ENCODE measurements at places on chromosomes 3 and 15.

- no peak for DNase-seq
Measured at GRCh38 chr15:96171853-96172296, 158.6 kb upstream of the NR2F2 start.

DNA sequence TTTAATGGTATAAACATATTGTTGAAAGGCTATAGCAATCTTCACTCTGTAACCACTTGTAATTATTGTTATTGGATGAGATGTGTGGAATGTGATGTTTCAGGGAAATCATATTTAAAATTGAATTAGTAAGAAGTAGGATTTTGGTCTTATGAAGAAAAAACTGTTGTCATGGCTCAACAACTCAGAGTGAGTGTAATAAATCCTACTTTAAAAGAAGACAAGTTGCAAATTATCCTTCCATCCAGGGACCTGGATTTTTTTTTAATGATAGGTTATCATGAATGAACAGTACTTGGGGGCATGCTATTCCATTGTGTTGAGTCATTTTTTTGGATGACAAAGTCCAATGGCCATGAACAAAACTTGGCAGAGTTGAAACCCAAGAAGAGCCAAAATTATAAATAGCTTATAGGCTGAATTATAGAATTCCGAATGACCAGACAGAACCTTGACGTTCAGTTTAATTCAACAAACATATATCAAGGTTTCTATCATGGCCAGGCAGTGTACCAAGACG is 625.5 kb upstream of the ZNF717 start:
- no peak for DNase-seq

GRCh38 chr3:24586920-24587319 is 92.3 kb upstream of the THRB start:
- no peak for DNase-seq

DNA sequence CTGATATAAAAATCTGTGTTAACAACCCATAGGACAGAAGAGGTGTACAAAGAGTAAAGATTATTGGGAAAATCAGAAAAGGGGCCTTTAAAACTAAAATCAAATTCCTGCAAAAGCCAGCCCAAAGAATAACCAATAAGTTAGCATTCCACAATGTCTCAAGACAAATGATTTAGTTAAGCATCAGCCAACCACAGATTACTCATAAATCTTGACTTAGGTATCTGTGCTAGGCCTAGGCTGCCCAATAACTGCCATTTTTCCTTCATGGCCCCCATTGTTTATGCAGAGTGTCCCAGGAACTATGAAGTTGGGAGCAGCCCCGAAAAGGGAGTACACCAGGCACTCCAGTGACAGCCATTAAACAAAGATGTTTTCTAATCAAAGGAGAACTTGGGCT is 7.4 kb downstream of the TRANK1 start:
- DNase-seq, result no peak

DNA sequence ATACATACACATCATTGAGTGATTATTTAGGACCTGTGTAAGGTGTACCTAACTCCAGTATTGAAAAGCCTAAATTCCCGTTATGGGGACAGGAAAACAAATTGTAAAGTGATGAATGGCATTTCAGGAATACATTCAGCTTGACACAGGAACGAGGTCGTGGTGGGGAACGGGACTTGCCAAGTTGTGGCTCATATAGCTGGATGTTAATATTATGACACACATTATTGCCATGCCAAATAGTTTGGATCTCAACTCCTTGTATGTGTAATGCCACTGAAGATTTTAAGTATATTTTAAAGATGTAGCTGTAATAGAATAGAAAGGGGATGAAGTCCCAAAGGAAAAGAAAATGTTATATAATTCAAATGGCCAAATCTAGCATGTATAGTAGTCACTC is 227.2 kb upstream of the GOLIM4 start:
- no peak for DNase-seq

GRCh38 chr15:87944050-87944449 is 312.5 kb downstream of the NTRK3 start:
- DNase-seq, result no peak

DNA sequence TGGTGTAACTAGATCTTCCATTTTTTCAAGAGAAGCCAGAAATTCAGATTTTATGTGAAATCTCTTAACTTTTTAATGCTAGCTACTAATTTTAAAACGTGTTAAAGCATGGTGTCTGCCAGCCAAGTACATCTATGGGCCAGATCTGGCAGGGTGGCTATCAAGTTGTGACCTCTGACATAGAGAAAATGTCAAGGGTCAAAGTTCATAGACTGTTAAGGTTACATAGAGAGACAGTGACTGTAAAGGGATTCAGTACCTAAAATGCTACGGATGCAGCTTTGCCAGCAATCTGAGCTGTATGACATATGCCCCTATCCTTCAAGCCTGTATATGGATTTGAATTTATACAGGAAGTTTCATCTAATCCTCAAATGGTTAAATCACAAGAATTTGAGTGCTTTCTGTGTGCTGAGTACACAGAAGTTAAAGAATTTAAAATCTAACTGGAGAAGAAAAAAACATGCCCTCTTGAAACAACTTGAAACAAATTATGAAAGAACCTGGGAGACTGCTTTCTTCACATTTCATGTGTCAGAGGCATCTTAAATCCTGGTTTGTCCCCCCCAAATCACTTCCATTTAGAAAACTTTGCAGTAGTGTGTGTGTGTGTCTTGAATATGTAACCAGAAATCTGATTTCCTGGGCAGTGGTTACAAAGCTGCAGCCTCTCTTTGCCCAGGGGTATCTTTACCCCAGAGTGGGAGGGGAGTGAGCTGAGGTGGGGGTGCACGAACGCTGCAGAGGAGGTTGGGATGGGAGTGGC is 895 bp upstream of the ARHGAP31 start:
- DNase-seq, result no peak

- no peak for DNase-seq
Measured at GRCh38 chr15:44738340-44738984, 2.1 kb downstream of the TRIM69 start.

GRCh38 chr3:78610462-78611125 is 1157.2 kb downstream of the ROBO1 start:
- DNase-seq, result no peak

GRCh38 chr3:119559441-119559963 is at the start of gene CD80:
Gene CD80 (minus strand): TSS chr3:119559614. CDS start chr3:119557728, 1,886 bp downstream.
- DNase-seq, result peak; percentile 65

DNA sequence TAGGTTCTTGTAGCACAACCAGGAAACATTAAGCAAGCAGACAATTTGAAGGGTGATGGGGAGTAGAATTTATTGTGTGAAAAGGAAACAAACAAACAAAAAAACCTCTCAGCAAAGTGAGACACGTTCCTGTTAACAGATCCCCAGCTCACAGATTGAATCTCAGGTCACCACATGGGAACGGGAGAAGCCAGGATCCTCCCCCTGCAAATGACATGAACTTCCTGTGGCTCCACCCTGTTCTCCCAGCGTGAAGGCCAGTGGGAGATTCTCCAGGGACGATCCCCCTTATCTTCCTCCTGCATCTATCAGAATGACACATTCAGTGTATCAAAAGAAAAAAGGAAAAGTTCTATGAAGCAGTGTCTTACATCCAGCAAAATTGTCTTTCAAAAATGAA is 1488.1 kb downstream of the OTOL1 start:
- DNase-seq, result no peak

DNA sequence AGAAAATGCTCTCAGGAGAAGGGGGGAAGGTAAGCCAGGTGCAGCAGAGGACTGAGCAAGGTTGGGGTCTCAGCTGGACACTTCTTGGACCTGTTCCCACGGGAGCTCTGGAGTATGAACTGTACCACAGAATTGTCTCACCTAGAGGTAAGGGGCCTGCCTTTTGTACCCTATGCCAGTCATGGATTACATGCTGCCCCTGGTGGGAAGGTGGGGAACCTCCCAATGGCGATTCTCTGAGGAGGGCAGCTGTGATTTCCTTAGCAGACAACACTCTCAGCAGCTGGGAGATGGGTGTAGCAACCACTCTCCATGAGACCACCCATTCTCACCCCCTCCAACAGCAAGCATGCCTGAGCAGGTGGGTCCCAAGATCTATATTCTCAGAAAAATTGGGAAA is 329.4 kb upstream of the CTNNB1 start:
- no peak for DNase-seq

DNA sequence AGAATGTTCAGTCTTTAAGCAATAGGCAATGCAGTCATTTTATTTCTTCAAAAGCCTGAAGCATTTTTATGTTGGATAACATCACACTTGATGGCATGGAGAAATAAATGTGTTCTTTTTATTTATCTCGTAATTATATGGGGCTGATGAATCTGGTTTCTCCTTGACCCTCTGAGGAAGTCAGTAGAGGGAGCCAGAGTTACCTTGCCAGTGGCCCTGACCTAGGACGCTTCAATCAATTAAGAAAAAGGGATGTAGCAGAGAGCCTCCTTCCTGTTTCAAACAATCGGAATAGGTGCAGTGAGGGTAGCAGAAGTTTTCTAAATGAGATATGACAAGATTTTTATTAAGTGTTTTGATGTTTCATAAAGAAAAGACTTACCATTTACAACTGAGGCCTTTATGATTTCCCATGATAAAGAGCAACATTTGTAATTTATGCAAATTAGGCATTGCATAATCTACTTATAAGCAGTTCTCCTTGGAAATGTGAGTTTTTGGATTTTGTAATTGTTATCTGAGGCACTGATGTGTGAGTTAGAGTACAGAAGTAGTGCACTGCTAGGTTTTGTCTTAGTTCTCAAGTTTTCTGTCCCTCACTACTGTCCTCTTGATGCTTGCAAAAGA is 129.1 kb downstream of the RAP2B start:
- DNase-seq, result peak; percentile 15

- no peak for DNase-seq
Measured at GRCh38 chr15:83113881-83114674, 6.6 kb downstream of the TM6SF1 start.

DNA sequence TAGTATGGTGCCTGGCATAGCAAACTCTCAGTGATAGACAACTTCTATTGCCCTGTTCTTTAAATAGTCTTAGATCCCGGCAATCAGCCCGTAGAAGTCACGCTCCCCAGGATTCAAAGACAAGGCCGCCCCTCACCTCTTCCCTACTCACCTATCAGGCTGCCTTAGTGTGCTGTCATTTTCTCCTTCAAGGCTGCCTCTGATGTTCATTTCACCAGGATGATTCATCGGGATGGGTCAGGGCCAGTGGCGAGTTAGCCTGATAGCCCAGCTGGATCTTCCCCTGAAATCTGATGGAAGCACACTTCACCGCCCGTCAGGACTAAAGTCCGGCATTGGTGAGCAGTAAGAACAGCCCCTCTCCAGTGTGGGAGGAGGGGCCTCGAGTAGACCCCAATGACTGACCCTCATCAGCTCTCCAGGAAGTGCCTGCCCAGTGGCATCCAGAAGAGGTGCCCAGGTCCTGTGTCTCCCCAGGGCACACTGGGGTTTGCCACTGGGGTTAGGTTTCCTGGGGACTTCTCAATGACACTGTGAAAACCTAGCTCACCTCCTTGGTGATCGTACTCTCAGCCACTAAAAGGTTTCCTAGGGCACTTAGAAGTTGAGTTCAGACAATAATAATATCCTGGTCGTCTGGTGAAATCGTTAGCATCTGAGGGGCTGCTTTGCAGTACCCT is 37.5 kb downstream of the TPM1 start:
- no peak for DNase-seq

GRCh38 chr3:184448321-184449160 is 68.7 kb downstream of the CHRD start:
- no peak for DNase-seq

GRCh38 chr15:61038387-61038786 is 190.7 kb downstream of the RORA start:
- no peak for DNase-seq

DNA sequence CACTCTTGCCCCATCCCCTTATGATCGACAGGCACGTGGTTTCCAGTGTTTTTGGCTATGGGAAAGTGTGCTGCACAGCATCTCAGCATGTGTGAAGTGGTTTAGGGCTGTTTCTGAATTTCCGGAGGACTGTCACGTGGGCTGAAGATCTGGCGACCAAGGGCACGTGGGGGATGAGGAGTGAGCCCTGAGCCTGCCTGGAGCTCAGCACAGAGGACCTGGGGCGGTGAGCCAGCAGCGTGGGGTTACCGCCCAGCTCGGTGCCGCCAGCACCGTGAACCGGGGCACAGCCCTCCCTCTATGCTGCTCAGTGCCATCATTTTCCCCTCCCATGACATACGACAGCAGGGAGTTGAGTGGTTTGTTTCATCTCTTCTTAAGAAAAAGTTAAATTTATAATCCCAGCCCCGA is 150.2 kb downstream of the DNAJB8 start:
- peak; percentile 44 for DNase-seq

GRCh38 chr3:197023998-197024651 is 5.5 kb downstream of the MELTF start:
- no peak for DNase-seq

- DNase-seq, result no peak
Measured at GRCh38 chr3:133943639-133944141, 48.0 kb upstream of the RAB6B start.

- no peak for DNase-seq
Measured at GRCh38 chr3:122081543-122082247, 26.5 kb downstream of the CD86 start.

DNA sequence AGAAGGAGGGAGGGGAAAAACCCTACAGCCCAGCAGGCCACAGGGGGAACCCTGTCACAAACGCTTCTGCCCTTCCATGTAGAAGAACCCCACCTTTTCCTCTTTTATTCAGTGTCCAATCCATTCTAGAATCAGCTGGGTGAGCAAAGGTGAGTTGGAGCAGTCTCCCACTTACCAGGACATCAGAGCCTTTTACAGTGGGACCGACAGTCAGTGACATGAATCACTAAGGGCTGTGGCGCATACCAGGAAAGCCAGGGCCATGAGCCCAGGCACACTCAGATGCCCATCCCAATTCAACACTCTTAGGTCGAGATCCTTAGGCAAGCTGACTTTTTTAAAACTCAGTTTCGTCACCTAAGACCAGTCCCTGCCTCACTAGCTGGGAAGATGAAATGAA is 146.1 kb downstream of the AQP9 start:
- no peak for DNase-seq

- DNase-seq, result no peak
Measured at GRCh38 chr15:29822100-29822683, at the start of gene TJP1. Gene TJP1 (minus strand): TSS chr15:29822468. CDS start chr15:29822028, 440 bp downstream.

DNA sequence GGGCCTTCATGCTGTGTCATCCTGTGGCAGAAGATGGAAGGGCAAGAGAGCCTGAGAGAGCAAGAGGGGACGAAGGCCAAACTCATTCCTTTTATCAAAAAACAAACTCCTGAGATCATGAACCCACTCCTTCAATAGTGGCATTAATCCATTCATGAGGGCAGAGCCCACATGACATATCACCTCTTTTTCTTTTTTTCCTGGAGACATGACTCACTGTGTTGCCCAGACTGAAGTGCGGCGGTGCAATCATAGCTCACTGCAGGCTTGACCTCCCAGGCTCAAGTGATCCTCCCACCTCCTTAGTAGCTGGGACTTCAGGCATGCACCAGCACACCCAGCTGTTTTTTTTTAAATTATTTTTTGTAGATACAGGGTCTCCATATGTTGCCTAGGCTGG is 92.0 kb upstream of the RNU6-1 start:
- no peak for DNase-seq

GRCh38 chr3:193240850-193241706 is at the start of gene PLAAT1:
Gene PLAAT1 (plus strand): TSS chr3:193241222. CDS start chr3:193255651, 14,429 bp downstream.
- no peak for DNase-seq

DNA sequence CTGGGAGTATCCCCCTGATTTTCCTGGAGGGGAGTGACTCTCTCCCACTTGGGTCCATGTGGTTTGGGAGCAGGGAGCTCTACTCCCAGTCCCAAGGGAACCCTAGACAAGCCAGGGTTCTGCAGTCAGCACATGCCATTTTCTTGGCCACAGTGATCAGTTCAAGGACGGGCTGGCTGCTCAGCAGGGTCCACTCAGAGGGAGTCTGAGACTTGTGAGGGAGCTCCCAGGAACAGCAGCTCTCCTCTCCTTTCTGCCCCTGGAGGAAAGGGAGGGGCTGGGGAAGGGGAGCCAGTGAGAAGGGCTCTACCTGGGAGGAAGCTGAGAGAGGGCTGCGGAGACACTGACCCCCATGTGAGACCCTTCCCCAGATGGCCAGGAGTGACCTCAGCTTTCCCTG is 29.1 kb upstream of the LMCD1 start:
- no peak for DNase-seq

Measured in stimulated activated CD4-positive, alpha-beta T cell treated with anti-CD3 and anti-CD28 coated beads, Interleukin-4, amount 100 ng/mL, for 24 hours (primary cell).